ENCODE measurements at places on chromosomes 6 and 20.
A peak's percentile ranks its signal among the peaks of the same experiment; 100 is the strongest.

- DNase-seq, result no peak
Measured at GRCh38 chr20:7257692-7258466, 490.4 kb downstream of the BMP2 start.

DNA sequence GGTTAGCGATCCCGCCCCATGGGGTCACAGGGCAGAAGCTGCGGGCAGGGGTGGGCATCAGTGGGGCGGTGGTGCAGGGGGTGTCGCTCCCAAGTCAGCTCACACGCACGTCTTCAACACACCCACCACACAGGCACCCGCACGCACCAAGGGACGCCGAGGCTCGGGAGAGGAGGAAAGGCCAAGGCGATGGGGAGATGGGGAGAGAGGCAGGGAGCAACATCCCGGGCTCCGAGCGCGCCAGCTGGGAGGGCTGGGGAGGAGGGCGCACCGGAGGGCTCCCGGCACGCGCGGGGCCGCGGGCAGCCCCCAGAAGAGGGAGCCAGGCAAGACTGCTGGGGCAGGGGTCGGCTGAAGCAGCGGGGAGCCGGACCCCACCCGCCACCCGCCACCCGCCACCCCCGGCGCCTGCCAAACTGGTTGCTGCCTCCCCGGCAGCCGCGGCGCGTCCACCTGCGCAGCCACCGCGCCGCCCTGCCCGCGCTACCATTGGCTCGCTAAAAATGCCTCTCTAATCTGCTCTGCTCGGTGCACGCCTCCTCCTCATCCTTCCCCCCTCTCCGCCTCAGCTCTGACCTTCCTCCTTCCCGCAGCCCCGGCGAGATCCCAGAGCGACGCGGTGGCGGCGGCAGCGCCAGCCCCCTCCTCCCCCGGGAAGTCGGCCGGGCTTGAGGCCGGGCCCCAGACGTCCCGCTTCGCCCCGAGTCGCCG, at the start of gene PACSIN1:
Gene PACSIN1, plus strand, starts transcription at position 546 of the 711 bp plus-strand sequence. CDS start 60,230 bp downstream, outside the sequence.
- DNase-seq, result peak; percentile 86

DNA sequence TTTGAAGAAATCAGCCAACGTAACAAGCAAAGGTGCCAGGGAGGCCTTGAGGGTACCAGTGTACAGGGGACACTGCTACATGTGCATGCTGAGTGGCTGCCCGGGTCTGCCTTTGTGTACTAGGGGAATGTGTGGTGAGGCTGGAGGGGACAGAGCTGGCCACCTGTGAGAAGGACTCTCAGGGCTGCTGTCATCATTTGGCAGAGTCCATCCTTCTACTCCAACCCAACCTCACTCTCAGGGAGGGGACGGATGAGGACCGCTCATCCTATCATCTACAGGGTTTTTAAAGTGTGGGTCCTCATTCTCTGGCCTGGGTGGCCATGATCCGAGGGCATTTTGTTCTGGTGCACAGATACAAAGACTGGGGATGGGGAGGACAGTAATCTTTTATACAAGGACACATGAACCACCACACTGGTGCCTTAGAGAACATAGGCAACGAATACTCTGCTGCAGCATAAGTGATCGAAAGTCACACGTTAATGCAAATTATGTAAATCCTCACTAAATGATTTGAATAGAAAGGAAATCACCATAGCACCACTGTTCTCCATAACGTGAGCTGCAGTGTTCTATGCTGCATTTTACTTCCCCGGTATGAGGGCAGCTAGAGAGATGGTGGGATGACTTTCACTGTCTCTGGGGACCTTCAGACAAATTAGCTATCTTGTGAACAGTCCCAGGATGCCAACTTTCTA, 181.4 kb downstream of the GMPR start:
- no peak for DNase-seq

DNA sequence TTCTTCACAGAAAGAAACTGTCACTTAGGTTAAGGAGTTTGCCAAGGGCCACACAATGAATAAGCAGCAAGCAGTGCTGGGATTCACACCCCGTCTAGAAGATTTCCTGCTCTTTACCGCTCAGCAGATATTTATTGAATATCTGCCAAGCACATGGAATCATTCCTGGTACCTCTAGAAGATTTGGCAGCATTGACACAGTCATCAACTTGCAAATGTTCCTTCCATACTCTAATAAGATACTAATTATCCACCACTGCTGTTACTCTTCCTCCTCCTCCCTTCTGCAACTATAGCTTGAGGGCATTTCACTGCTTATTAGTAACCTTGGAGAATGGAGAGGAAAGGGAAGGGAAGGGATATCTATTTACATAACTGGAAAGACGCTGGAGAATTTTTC, 13.0 kb downstream of the MOXD1 start:
- DNase-seq, result no peak

DNA sequence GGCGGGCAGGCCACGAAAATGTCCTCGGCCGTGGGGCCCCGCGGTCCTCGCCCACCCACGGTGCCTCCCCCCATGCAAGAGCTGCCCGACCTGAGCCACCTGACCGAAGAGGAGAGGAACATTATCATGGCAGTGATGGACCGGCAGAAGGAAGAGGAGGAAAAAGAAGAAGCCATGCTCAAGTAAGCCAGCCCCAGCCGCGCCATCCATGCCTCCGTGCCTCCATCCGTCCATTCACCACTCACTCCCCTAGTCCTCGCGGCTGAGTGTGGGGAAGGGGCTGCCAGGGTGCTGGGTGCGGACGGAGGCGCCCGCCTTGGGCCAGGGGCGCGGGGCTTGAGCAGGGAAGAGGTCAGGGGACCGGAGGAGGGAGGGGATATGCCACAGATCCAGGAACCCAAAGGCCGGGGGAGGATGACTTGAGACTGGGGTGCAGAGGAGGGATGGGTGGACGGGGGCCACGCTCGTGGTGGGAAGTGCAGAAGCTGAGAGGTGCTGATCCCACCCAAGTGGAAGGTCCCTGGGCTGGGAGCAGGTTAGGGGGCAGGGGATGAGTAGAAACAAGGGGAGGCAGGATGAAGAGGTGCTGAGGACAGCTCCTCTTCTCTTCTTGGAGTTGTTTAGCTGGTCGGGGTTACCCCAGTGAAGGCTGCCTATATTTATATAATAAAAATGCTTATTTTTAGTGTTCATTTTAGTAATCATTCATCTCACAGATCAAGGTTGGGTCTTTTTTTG, 825 bp downstream of the RIMS1 start:
- DNase-seq, result peak; percentile 37

GRCh38 chr6:37190159-37190535, 20.2 kb downstream of the PIM1 start:
- no peak for DNase-seq

GRCh38 chr20:63572788-63573646, 1.0 kb downstream of the HELZ2 start:
- DNase-seq, result peak; percentile 45

DNA sequence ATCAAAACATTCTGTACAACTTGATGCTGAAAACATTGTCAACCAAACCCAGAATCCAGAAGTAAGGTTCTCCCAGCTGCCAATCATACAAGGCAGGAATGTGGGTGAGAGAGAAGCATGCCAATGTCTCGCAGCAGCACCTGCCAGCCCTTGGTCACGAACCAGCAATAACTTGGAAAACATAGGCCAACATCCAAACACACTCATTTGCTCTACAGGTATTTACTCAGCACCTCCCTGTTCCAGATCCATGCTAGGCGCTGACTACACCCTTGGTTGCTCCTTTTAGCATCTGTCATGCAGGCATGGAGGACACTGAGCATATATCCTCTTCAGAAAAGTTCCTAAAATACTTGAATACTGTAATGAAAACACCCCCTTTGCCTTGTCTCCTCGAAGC, 63.6 kb downstream of the FAXC start:
- no peak for DNase-seq

GRCh38 chr6:87803791-87804190, 101.8 kb upstream of the AKIRIN2 start:
- no peak for DNase-seq

DNA sequence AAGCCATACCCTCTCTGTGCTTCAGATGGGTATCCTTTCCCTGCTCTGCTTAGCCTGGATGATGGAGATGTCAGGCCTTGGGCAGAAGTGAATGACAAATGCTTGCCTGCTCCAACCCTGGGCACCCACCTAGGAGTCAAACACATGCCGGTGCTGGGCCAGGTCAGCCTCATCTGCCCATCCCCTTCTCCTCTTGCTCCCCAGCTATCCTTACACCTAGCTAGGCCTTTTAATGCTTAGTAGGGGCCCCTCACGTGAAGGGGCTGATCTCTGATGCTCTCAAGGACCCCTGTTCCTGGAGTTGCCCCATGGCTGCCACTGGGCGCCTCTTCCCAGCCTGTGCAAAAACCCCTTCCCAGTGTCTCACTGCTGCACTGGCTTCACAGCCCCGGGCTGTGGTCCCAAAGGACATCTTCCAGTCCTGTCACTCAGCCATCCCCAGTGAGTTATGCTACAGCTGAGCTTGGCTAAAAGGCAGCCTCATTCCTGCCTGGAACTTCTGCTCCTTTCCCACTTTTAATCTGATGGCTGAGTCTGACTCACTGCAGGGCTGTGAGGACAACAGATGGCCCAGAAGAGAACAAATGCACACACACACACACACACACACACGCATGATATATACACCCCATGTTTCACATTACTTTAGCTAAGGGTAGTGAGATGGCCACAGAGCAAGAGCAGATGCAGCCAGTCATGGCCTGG, 12.8 kb upstream of the SDCBP2 start:
- no peak for DNase-seq

DNA sequence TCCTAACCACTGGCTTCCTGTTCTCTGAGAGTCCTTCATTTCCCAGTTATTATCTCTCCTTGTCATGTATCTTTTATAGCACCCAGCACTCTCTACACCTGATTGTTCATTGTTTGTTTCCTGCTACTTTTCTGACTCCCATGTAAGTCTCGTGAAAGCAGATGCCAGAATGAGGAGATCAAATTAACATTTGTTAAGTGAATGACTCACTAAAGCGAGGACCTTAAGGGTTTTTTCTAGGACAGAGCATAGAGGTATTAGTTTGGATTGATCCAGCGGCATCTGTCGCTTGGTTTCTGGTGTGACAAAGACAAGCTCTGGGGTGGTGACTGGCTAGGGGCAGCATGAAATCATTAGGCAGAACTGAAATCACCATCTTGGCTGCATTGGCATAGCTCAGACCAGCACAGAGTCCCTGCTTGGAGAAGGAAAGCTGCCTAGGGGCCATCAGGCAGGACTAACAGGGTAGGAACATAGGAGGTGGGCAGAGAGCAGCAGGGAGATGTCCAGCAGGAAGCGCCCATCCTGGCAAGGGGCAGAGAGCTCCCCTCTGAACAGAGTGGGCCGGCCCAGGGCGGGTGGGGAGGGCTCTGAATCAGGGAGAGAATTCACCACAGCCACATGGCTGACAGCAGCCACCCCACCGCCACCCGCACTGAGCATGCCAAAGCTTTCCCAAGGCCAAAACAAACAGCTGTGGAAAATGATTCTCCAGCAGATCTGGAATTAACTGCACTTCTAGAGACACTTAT, 97.1 kb upstream of the CEP85L start:
- DNase-seq, result peak; percentile 26

- peak; percentile 49 for DNase-seq
Measured at GRCh38 chr6:166998256-166999144, 697 bp upstream of the CEP43 start.

DNA sequence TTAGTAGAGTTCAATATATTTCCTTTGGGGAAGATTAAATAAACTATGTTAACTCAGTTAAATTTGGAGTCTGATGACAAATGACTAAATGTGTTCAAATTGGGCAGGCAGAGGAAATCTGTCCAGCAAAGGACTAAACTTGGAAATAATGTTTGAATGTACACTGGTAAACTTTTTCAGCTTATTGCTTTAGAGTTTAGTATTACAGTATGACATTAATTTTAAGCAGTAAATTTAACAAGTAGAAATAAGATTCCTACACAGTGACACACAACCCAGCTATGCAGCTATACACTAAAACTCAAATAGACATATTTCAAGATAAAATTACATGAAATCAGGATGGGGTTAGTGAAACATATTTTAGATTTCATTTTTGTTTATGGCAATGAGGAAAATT, 42.6 kb upstream of the HDGFL1 start:
- no peak for DNase-seq

- no peak for DNase-seq
Measured at GRCh38 chr20:52446421-52447224, 255.0 kb upstream of the ZFP64 start.

GRCh38 chr6:154002894-154003293, 36.1 kb upstream of the OPRM1 start:
- DNase-seq, result no peak

DNA sequence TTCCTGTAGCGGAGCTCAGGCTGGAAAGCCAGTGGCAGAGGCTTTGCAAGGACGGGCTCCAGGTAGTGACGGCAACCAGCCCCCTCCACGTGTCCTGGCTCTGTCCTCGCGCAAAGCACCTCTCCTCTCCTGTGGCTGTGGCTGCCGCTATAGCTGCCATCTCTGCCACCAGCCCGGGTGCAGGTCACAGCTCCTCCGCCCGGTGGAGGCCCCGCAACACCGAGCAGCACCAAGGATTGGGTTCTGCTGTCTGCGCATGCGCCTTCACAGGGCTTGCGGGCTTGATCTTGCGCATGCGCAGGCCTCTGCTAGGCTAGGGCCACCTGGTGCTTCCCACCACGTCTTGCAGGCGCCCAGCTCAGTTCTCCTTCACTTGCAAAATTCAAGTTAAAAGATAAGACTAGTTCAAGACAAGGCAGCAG, 625.4 kb downstream of the QKI start:
- DNase-seq, result no peak

GRCh38 chr6:113734982-113735381, 122.2 kb upstream of the MARCKS start:
- DNase-seq, result no peak

GRCh38 chr6:22067122-22067521, 229.7 kb downstream of the PRL start:
- no peak for DNase-seq

- no peak for DNase-seq
Measured at GRCh38 chr6:167721291-167721690, 105.4 kb upstream of the AFDN start.

- no peak for DNase-seq
Measured at GRCh38 chr6:29984232-29984631, 41.9 kb downstream of the HLA-A start.

GRCh38 chr6:112846681-112847080, 499.6 kb downstream of the RFPL4B start:
- DNase-seq, result no peak

DNA sequence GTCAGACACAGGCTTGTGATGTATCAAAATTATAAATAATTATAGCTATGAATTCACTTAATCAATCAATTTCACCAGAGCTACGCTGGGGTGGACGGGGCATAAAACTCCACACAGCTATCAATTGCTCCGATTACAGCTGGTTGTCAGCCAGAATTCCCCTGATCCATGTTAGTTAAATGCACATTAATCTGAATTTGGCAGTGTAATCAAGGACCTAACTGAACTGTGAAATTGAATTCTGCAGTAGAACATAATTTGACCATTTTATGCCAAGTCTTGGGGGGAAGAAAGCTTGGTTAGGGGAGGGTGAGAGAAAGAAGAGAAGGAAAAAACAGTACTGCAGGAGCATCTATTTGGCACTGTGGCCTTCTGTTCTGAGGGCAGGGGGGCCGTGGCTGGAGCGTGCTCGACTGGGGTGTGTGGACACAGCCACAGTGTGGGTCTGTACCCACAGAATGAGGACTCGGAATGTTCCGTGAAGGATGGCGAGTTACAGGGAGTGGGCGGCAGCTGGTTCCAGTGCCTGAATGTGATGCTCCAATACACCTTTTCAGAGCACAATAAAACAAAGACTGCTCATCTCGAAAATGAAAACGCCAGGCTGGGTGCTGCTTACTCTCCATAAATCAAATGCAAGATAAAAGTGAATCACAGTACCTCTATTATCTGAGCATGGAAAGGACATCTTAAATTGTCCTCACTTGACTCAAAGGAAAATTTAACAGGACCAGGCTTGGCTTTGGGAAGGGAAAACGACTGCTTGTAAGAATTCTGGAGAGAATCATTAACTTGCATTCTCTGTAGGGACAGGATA, 59.2 kb downstream of the LAMP5 start:
- DNase-seq, result peak; percentile 50

- no peak for DNase-seq
Measured at GRCh38 chr6:29989211-29989610, 46.9 kb downstream of the HLA-A start.
